ENCODE measurements at places on chromosomes 16 and 17.

GRCh38 chr17:21164216-21164615, 37.5 kb downstream of the DHRS7B start:
- no peak for DNase-seq

- no peak for DNase-seq
Observed at GRCh38 chr16:86078121-86078600, 179.2 kb downstream of the IRF8 start.

GRCh38 chr17:54876656-54877195, 23.9 kb upstream of the TOM1L1 start:
- DNase-seq: no peak

- no peak for DNase-seq
Observed at GRCh38 chr17:13395862-13396261, 205.9 kb downstream of the HS3ST3A1 start.

- DNase-seq: no peak
Observed at GRCh38 chr17:78144147-78144719, 2.0 kb upstream of the C17orf99 start.

DNA sequence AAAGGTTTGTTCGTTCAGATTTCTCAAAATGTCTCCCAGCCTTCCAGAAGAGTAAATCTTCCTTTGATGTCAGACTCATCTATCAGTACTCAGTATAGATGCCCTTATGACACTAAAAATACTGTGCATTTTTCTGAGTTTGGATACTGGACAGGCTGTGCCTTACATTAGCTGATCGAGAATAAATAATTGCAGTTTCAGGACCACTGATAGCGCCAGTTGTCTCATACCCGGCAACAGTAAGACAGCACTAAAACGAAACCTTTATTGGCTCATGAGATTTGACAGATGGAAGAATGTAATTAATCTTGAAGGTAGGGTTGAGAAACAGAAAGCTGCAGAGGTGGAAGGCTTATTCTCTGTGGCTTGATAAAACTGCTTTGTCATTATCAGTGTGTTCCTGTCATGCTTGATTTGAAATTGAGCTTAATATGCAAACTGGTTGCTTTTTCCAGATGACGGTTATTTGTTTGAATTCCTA, 1.2 kb downstream of the ATP6V0A1 start:
- DNase-seq: no peak

GRCh38 chr17:43324205-43324893, 74.4 kb upstream of the ARL4D start:
- DNase-seq: no peak

DNA sequence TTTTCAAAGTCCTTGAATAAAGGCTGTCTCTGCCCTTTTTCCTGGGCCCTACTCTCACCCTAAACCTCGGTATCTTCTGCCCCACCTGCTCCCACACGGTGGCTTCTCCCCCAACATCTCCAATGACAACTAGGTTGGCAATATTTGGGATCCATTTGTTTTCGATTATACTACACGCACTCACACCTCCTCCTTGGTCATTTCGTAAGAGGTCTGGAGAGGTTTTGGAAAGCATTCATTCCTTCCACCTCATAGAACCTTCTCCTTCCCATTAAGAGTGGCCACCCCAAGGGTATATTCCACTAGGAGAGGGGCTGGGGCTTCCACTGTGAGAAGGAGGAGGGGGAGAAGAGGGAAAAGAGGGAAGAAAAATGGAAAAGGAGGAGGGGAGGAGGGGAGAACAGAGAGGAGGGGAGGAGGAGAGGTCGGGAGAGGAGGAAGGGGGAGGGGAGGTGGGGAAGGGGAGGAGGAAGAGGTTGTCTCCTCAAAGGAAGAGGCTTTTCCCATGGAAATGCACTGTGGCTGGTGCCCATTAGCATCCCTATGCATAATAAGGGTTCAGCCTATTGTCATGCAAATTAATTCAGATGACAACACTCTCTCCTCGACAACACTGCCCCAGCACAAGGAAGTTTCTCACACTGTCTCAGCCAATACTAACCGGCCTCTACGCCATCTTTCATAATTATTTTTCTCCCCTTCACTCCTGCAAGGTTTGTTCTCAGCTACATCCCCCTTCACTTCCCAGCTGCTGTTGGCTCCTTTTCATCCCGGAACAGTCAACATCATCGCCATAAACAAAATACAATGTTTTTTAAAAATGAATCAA, 30.0 kb downstream of the SOX9 start:
- no peak for DNase-seq

DNA sequence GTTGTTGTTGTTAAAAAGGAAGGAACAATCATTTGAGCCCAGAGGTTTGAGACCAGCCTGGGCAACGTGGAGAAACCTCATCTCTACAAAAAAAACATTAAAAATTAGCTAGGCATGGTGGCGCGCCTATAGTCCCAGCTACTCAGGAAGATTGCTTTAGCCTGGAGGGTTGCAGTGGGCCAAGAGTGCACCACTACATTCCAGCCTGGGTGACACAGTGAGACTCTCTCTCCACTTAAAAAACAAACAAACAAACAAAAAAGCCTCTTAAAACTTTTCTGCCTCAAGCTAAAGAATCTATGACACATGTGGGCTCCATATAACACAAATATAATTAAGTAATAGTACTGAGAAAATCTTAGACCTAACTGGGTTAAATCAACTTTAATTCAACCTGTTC, 12.5 kb downstream of the MBTPS1 start:
- no peak for DNase-seq

DNA sequence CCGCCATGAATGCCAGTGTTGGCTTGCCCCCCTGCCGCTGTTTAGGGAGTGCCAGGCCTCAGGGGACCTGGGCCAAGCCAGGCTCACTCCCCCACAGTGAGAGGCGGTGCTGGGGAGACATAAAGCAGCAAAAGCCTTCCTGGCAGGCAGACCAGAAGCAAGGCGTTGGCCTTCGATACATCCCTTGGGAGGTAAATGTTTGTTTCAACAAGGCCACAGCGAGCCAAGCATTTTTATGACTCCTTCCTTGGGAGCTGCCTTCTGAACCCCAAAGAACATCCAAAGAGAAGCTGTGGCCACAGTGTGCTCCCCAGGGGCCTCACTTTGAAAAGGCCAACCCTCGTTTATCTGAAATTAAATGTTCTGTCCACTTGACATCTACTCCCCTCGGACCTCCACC, 119.7 kb upstream of the CIBAR2 start:
- no peak for DNase-seq
